ENCODE measurements at places on chromosomes 6 and 20.

GRCh38 chr20:47487175-47487917 is 14.3 kb upstream of the NCOA3 start:
- no peak for ATAC-seq

DNA sequence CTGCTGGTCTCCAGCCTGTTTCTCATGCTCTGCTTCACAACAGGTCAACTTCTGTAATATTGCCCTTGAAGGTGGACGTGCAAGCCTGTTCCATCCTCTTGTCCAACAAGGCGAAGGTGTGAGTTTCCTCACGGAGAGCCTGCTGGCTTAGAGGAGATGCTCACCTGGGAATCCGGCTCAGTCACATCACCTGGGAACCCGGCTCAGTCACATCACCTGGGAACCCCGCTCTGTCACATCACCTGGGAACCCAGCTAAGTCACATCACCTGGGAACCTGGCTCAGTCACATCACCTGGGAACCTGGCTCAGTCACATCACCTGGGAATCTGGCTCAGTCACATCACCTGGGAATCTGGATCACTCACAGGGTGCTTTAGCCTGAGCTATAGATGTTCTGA is 230.1 kb downstream of the ERMARD start:
- ATAC-seq = no peak

DNA sequence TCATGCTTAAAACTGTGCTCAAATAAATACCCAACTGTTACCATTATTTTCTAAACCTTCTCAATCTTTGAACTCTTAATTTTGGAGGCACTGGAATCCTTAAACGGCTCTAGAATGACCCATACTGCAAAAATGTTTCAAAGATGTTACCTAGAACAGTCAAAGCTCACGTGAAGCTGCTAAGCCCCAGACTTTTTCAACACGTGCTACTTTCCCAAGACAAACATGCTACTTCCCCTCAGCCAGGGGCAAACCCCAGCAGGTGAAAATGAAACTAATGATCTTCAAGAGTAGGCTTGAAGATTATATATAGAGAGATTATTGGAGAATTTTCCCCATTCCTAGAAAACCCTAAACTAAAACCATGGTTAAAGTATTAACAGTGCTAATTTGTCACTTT is 28.1 kb downstream of the HUS1B start:
- ATAC-seq = no peak

DNA sequence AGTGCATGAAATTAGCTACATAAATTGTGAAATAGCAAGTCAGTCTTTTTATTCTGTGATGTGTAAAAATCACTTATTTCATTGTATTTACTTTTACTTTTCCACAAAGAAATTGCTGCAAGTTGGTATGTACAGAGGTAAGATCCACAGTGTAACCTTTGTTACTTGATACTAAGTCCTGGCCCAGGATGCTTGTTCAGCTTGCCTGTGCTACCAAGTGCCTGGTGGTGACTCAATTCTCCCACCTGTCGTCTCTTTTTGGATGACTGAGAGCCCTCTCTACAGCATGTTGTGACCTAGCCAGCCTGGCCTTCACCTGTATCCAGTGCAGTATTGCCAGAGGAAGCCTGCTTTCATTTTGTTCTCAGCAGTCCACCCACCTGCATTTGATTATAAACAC is 54.9 kb downstream of the ANKRD6 start:
- ATAC-seq = no peak

Data from motor neuron (in vitro differentiated cells).